Thoracic aorta (tissue), 2 donors: ENCODE measurements at places on chromosomes 11 and 22. TPM values are rescaled to one million over a fixed set of nuclear protein-coding genes. Genes with fewer than 3 reads are reported as not detected.

DNA sequence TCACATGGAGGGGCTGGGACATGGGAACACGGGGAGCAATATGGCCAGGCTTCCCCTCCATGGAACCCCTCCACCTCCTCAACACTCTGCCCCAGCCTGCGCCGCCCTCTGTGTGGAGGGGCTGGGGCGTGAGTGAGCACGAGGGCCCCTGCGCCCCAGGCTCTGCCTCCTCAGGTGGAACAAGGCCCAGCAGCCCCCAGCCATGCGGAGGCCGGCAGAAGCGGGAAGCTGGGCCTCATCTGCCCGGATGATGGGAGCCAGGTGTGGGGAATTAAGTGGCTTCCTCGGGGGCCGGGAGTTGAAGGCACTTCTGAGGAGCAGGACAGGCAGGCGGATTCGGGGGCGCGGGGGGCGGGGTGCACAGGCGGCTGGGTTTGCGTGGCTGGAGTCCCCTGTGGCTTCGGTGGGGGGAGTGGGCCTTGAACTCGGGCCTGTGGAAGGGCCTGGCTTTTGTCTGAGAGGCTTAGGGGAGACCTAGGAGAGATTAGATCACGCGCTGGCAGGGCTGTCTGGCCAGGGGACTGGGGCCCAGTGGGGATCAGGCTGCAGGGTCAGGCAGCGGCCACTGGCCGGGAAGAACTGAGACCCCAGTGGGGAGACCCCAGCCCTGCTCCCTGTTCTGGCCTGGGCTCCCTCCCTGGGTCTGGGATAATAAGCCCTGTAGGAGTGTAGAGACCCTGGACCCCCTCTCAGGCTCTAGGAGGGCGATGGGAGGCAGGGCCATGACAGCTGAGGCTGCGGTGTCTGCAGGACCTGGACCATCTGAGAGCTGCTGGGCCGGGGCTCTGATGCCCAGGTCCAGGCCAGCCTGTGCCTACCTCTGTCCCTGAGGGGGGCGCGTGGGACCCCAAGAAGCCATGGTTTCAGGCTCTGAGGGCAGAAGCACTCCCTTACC lies 13.3 kb downstream of the PRR33 start:
- DNase-seq, result no peak

GRCh38 chr11:17695454-17696441 lies 23.6 kb upstream of the MYOD1 start:
- no peak for DNase-seq

DNA sequence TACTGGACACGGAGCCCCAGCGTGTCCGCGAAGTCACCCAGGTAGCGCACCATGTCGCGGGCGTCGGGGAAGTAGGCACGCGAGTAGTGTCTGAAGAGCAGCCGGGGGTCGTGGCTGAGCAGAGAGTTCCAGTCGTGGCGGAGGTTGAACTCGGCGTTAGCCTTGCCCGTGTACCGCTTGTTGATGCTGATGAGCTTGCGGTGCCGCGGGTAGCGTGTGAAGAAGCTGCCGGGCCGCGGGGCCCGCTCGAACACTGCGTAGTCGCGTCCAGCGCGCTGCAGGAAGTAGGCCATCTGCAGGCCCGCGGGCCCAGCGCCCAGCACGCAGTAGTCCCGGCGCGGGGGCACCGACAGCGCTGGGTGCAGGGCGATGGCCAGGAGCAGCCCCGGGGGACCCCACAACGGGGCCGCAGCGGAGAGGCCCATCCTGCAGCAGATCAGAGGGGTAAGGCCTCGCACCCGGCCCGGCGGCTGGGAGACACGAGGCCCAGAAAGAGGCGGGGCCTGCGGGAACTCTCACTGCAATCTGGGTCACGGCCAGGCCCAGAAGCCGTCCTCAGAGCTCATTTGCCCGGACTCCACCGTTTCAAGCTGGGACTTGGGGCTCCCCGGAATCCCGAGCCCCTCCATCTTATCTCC lies 723 bp downstream of the FOXRED2 start:
- no peak for DNase-seq

DNA sequence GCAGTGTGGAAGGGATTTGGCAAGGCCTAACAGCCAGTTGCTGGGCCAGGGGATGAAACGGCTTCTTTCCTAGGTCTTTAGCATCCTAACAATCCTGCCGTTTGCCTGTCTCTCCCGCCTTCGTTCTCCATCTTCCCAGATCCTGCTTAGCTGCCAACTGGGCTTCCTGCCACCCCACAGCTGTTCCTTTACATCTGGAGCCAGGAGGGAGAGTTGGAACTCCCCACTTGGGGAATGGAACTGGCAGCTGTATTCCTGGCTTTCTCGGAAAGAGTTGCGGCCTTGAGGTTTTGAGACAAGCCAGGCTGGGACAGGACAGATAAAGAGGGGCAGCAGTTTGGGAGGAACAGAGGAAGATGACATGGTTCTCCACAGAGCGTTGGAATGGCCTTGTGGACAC lies 59.6 kb downstream of the ST3GAL4 start:
- DNase-seq, result peak; percentile 61

DNA sequence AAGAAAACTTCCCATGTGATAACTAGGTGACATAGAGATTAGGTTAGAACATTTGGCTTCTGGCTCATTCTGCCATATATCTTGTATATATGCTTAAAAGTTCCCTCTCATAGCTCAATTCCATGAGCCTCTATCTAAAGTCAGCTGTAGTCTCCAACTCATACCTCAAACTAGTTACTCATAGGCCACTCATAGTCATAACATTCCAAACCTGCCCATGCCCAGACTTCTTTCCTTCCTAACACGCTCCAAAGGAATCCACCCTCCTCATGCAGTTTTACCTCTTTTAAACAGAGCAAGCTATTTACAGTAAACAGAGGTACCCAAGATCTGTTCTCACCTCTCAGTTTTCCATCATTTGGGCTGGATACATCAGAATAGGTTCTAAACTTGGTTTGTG lies 39.4 kb downstream of the GLYATL2 start:
- DNase-seq, result no peak

DNA sequence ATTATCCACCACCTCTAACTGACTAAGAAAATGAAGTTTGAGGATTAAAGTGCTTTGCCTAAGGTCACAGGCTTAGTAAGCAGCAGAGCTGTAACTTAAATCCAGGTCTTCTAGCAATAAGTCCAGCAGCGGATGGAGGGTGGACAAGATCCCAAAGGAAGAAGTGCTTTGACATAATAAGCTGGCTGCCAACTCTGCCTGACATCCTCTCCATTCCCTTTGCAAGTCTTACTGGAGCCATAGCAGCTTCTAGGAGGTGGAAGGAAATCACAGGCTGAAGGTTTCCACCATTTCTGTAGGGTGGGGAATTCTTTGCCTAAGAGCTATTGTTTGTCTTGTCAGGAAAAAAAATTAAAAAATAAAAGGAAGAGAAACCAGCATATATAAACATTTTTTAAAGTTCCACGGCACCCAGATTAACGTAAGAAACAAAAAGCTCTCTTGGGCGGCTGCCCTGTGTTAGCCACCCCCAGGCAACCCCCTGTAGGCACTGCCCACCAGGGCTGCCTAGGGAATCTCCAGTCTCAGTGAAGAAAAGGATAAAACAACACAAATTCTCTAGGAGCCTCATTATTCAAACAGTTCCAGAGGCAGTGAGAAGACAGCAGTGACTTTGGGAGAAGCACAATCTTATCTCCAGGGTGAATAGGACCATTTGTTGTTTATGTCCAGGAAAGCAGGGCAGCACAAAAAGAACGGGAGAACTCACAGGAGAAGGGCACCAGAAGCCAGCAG lies 380.8 kb upstream of the CADM1 start:
- no peak for DNase-seq

GRCh38 chr22:26273011-26273675 lies 103.9 kb downstream of the SEZ6L start:
- no peak for DNase-seq

DNA sequence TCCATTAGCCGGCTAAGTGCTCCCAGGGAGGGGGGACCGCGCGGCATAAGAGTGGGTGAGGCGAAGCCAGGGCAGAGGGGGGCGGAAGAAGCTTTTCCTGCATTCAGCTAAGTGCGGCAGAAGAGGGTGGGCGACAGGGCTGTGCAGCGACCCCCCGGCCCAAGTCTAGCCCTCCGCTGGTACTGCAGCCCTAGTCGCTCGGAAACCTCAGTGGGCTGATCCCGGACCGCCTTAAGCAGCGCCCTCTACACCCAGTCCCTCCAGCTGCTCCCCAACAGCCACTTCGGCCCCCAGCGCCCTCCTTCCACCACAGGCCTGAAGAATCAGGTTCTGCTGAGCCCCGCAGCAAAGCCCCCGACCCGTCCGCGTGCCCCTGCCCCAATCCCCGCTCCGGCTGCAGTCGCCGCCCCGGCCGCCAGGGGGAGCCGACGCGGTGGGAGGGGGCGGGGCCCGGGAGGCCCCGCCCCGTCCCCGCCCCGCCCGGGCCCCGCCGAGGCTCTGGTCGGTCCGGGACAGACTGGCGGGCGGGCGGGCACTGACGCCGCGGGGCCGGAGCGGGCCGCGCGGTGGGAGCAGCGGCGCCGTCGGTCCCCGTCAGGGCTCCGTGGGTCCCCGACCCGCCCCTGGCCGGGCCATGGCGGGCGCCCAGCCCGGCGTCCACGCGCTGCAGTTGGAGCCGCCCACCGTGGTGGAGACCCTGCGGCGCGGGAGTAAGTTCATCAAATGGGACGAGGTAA lies at the start of gene PLCB3:
PLCB3 (plus strand) TSS at position 515 of the 737 bp plus-strand sequence; CDS start at position 635, 120 bp downstream.
- no peak for DNase-seq

DNA sequence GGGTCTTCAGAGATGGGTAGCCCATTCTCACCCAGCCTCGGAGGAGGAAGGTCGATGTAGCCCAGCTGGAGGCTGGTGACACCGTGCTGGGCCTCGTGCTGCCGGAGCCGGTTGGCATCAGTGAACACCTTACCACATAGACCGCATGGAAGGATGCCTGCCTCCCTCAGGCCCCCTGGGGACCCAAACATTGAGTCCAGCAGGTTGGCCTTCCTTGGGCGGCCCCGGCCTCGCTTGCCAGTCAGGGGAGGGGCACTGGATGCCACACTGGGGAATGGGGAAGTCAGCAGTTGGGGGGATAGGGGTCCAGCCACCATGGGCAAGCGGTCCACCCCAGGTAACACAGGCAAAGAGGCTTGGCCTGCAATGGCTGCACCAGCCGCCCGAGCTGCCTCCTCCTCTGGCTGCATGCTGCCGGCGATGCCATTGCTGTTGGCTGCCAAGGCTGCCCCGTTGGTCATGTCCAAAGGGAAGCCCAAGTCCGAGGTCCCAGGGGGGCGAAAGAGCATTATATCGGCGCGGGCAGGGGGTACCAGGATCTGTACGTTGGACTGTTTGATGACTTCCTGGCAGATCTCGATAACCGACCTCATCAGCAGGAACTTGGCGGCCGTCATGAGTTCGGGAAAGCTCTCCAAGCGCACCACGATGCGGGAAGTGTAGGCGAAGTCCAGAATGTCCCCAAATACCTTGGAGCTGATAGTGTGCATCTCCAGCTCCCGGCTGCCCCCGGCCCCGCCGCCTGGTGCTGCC lies 1.4 kb downstream of the PATZ1 start:
- DNase-seq, result no peak

The CLDN25 gene
- not detected for total RNA-seq

The GGTLC2 gene
- total RNA-seq, result not detected

The GGT1 gene
- total RNA-seq, result 3.4 TPM

The MMP1 gene
- total RNA-seq, result not detected

The STX3 gene
- total RNA-seq, result 32.2 TPM

The NCF4 gene
- 38.1 TPM for total RNA-seq

The MN1 gene
- 30.1 TPM for total RNA-seq
